ENCODE measurements at places on chromosomes 16 and 17.

DNA sequence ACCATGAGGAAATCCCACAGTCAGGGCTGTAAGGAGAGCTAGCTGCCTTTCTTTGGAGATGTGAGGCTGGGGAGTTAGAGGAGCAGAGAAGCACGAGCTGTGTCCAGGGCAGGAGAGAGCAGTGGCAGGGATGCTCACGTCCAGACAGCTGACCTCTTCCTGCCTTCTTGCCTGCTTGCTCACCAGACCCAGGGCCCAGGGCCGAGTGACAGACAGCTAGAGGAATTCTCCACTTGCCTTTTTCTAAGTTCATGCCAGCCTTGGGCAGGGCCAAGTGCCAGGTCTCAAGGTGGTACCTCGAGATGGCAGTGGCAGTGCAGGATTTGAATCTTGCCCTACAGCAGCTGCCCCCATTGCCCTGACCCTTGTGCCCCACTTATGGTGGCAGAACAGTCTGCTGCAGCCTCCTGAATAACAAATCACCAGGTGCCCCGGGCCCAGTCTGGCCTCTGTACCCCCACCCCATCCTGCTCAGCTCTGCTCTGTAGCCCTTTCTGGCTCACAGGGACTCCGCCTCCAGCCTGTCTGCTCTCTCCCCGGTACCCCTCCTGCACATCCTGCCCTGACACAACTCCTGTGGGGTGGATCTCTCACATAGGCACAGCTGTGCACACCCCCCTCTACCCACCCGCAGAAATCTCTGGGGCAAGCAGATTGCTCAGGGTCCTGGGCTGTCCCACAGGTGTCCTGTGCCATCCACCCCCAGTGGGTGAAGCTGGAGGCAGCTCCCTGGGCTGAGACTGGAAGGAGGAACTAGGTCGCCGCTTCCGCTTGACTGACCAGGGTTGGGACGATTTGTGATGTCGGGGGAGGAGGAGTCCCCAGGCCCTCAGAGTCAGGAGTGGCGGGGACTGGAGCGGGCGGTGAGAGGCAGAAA, 25.9 kb downstream of the GRIN2C start:
- no peak for DNase-seq

DNA sequence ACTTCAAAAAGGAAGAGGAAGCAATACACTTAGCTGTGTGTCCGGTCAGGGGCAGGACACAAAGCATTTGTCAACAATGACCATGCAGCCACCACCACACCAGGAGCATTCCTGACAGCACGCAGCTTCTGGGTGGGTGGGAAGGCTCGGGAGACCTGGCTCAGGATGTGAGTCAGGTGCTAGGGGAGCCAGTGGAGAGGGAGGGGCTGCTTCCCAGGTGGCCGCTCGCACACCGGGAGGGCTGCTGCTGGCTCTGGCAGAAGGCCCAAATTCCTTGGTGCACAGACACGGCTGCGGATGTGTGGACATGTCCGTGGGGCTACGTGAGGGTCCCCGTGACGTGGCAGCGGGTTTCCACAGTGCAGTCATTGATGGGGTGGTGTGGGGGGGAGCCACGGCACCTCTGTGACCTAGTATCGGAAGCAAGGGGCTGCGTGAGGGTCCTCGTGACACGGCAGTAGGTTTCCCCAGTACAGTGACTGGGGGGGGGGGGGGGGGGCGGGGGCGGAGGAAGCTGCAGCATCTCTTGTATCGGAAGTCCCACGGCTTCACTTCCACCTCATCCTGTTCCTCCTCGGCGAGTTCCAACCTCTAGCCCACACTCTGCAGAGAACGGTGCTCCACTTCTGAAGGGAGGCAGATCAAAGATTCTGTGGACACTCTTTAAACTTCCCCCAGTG, 112.8 kb downstream of the ZNF778 start:
- no peak for DNase-seq

DNA sequence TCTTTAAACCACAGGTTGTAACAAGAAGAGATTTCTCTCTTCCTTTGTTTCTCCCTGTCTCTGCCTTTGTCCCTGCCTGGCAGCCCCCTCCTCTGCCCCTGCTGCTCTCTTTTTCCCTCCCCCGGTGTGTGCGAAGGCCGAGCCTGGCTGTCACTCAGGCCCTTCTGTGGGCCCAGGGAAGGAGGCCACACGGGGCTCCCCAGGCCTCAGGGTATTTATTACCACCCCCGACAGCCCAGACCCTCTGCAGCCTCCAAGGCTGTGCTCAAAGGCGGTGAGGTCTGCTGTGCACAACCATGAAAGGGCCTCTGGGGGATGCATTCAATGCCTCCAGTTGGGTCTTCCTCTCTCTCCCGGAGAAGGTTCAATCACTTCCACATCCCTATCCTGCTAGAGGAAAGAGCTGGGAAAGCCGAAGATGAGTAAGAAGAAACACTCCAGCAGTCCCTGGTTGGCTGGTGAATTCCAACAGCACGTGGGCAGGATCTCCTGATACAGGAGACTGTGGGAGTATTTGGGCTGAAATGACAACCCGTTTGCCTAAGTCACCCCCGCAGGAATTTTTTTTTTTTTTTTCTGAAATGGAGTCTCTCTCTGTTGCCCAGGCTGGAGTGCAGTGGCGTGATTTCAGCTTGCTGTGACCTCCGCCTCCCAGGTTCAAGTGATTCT, 34.2 kb downstream of the ZNF423 start:
- no peak for DNase-seq

DNA sequence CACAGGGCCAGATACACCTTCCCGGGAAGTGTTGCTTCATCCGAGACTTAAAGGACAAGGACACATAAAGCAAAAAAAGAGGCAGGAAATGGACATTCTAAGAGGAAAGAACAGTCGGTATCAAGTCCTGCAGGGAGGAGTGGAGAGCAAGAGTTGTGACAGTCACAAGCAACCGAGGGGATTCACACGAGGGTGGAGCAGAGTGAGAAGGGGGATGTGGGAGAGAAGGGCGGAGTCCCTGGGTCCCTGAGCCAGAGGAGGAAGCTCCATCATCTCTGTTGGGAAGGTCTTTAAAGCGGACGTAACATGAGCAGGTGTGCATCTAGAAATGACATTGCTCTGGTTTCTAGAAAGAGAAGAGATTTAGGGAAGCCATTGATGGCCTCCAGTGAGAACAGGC, 47.1 kb downstream of the AIPL1 start:
- no peak for DNase-seq

GRCh38 chr16:78684655-78685375, 585.4 kb downstream of the WWOX start:
- DNase-seq = no peak

- DNase-seq = no peak
Observed at GRCh38 chr16:82280867-82281266, 110.8 kb upstream of the MPHOSPH6 start.

GRCh38 chr17:685006-685405, 29.6 kb downstream of the VPS53 start:
- no peak for DNase-seq

DNA sequence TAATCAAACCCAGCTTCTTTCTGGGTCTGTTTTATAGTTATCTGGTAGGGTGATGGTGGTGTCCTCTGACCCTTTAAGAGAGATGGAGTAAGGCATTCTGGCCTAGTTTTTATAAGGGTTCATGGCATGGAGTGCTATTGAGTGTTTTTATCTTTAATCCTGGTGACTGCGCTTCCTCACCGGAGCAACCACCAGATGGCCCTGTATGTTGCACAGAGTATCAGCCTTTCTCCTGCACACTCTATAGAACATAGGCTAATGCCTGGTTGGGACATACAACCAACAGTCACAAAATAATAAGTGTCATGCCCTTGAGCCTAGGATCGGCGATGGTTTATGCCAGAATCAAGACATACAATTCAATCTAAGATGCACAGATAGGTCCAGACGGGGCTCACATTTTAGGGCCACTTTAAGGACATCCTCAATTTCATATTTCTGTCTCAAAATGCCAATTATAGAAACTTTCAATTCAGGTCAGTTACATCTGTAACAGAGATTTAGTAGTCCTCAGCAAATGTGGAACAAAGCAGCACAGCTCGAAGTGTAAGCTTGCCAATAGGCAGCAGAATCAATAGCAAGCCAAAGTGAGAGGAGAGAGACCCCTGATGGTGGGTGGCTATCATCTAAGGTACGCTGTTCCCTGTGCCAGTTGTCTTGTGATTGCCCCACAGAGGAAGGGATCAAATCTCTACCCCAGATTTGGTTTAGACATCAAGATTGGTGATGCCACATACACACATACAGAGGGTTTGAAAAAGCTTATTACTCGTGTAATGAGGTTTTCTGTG, 37.2 kb upstream of the HOXB9 start:
- no peak for DNase-seq

Measured in DMS79 treated with DMSO at 0.1 percent for 48 hours (cell line).